ENCODE measurements at places on chromosomes 7 and 10. TPM values are rescaled to one million over a fixed set of nuclear protein-coding genes. Genes with fewer than 3 reads are reported as not detected.

The TSPAN33 gene
- total RNA-seq, result 35.8 TPM

The KRIT1 gene
- 25.0 TPM for total RNA-seq

The COL26A1 gene
- 104 TPM for total RNA-seq

The MSS51 gene
- 0.86 TPM for total RNA-seq

The ABCA13 gene
- under 0.01 TPM for total RNA-seq

The PPRC1 gene
- total RNA-seq, result 3.8 TPM

The LIPF gene
- total RNA-seq, result not detected

The GPNMB gene
- 14.3 TPM for total RNA-seq

The UTF1 gene
- total RNA-seq, result not detected

The EPHB6 gene
- total RNA-seq, result not detected

The LRRC18 gene
- not detected for total RNA-seq

The GRID2IP gene
- total RNA-seq, result not detected

The CFAP43 gene
- total RNA-seq, result 0.58 TPM

The CCZ1B gene
- 38.3 TPM for total RNA-seq

The PLAC9 gene
- not detected for total RNA-seq

The IGFBP3 gene
- total RNA-seq, result 21.6 TPM

GRCh38 chr10:104209575-104210198 lies 22.5 kb downstream of the CFAP43 start:
- peak; percentile 78 for DNase-seq

- DNase-seq, result peak; percentile 30
Observed at GRCh38 chr7:30911561-30911969, at the start of gene AQP1. Gene AQP1, plus strand, starts transcription at chr7:30911853. Its CDS starts 57 bp downstream, at chr7:30911910.

DNA sequence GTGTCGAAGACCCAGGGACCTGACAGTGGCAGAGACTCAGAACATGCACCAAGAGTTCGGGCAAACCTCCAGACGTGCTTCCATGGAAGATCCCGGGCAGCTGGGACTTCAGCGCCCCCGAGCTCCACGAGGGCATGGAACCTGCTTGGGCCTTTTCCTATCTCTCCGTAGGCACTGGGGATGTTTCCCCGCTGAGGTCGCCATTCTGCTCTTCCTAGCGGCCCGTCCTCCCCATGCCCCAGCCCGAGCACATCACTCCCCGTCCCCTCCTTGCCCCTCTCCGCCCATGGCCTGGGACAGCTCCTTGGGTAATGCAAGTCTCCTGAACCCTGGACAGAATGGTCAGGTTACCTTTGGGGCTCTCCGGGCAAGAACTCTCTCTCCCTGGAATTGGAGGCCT lies 32.3 kb upstream of the SHH start:
- no peak for DNase-seq

- DNase-seq, result peak; percentile 41
Observed at GRCh38 chr10:16519908-16520861, 1.5 kb downstream of the C1QL3 start.

GRCh38 chr10:94098896-94099295 lies 105.2 kb downstream of the PLCE1 start:
- DNase-seq, result no peak

GRCh38 chr10:90417029-90417428 lies 440.8 kb downstream of the HTR7 start:
- no peak for DNase-seq

GRCh38 chr7:28596245-28596935 lies 184.1 kb downstream of the CREB5 start:
- no peak for DNase-seq

DNA sequence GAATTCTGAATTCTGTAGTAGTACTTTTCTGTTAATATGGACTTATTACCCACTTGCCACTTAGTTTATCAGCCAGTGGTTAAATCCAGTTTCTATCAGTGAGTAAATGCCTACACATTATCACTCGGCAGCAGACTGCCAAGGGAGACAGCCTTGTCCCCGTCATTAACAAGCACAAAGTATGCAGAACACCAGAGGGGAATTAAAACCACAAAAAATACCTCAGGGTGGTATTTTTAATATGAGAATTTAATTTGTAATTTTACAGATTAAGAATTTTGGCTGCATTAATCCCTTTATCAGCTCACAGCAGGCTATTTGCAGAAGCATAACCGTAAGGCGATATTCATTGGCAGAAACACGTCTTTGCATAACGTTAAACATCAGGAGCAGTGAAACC lies 150.0 kb upstream of the FZD1 start:
- no peak for DNase-seq

DNA sequence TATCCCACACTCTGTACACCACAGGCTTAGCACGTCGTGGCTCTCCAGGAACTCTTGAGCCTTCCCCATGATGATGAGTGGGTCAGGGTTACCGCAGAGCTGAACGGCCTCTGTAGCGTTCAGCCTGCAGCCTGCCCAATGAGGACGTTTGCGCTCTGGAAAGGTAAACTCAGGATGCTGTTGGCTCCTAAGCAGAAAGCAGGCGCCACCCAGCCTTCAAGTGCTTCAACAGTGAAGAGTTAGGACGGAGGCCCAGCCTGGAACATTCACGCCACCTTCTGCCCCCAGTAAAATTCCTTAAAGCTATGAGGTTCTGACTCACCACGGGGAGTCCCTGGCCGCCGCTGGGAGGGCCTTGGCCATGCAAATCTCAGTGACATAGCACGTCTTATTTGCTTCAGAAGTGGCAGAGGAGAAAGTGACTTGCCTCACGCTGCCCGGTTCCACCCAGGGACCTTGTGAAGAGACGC lies 161.5 kb upstream of the SH2B2 start:
- DNase-seq, result peak; percentile 71

- DNase-seq, result no peak
Observed at GRCh38 chr7:41752615-41753014, 49.7 kb upstream of the INHBA start.

DNA sequence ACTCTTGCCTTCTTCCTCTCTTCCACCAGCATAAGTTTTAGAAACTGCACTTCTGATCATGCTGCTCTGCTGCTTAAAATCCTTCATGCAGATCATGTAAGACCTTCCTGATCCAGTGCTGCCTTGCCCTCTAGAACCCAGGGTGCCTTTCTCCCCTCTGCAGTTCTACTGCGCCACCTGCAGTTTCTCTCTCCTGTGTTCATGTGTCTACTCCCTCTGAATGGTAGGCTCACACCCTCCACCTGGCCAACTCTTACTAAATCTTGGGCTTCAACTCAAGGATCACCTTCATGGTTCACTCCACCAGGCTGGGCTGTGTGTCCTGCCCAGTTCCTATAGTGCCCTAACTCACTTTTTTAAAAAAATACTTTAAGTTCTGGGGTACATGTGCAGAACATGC lies 174.6 kb upstream of the ITGB1 start:
- DNase-seq, result no peak

- no peak for DNase-seq
Observed at GRCh38 chr7:38273286-38273995, at the start of gene TARP. Gene TARP, minus strand, starts transcription at chr7:38273636.

GRCh38 chr10:2964632-2965296 lies 102.6 kb upstream of the PFKP start:
- no peak for DNase-seq

DNA sequence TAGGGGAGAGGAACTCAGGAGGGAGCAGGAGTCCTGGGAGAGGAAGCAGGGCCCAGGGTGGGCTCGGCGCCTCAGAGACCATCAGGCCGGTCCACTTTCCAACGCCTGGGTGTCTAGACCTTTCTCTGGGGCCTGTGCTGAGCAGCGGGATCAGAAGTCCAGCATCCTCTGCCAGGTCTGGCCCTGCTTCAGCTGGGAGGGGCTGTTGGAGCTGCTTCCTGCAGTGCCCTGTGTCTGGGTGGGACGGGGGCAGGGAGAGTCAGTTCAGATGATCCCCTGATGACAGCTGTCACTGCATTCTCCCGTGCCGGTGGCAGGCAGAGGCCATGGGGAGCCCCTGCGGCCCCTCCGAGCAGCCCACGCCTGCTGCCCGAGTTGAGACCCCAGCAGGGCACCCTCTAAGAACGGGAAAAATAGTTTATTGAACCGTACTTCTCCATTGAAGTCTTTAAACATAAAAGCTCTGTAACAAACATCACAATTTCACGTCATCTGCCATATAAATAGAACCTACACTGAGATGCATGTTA lies 23.3 kb downstream of the AP5Z1 start:
- peak; percentile 51 for DNase-seq

DNA sequence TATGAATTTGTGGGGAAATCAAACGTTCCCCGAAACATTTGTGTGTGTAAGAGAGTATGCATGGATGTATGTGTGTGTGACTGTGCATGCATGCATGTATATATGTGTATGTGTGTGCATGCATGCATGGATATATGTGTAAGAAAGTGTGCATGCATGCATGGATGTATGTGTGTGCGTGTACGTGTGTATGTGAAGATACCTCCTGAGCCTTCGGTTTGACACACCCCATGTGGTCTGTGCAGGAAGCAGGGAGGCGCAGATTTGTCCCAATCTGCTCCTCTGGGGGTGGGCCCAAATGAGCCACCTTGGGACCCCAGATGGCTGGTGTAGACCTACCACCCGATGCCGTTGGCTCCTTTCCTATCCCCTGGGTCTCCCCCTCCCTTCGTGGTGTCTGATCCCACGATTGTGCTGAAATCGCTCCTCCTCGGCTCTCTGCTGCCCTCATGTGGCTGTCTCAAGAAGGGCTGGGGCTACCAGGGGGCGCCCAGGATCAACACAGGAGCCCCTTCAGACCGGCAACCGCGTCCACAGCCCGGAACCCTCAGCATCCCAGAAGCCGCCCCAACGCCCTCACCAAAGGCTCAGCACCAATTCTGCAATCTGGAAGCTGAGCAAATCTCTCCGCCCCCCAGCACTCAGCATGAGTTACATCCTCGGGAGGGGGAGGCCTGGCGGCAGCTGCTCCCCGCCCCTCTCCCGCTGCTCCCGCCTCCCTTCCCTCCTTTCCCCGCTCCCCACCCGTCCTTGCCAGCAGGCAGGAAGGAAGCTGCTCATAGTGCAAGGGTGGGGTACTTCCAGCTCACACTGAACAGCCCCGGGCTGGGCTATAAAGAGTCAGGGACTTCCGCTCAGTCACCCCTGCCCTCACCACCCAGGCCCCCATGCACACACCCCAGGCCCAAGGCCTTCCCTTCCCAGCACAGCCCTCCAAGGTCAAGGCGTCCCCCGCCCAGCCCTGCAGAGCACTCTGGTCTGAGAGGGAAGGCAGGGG lies 2.3 kb upstream of the NOS3 start:
- peak; percentile 85 for DNase-seq

GRCh38 chr10:4512671-4513240 lies 313.3 kb upstream of the AKR1E2 start:
- peak; percentile 14 for DNase-seq

- no peak for DNase-seq
Observed at GRCh38 chr7:115136796-115137443, 215.0 kb downstream of the MDFIC start.

- DNase-seq, result peak; percentile 88
Observed at GRCh38 chr10:68327889-68328786, 3.7 kb upstream of the HNRNPH3 start.

GRCh38 chr10:37860494-37861190 lies 3.2 kb upstream of the ZNF248 start:
- no peak for DNase-seq

GRCh38 chr7:28195910-28196620 lies 15.5 kb upstream of the JAZF1 start:
- DNase-seq, result no peak

GRCh38 chr10:75111907-75112679 lies 637 bp downstream of the SAMD8 start:
- peak; percentile 60 for DNase-seq

GRCh38 chr7:54419209-54419608 lies 123.0 kb upstream of the VSTM2A start:
- no peak for DNase-seq

DNA sequence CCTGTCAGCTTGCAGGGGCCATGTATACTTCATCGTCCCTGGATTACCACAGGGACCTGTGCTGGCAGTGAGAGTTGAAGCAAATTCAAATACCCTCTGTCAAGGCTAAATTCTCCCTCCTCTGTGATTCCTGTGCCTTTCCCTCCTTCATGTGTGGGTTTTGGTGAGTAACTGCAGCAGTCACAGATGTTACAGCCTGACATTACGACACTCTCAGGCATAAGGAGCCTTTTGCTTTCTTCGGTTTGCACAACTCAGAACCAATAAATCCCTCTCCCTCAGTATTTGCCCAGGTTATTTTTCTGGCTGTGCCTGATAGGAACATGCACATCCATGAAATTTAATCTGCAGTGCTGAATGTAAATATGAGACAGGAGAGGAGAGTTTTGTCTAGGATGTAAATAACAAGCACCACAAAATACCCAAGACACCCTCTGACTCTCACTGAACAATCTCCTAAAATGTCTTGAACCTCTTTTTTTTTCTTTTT lies 997.2 kb upstream of the GHITM start:
- no peak for DNase-seq

DNA sequence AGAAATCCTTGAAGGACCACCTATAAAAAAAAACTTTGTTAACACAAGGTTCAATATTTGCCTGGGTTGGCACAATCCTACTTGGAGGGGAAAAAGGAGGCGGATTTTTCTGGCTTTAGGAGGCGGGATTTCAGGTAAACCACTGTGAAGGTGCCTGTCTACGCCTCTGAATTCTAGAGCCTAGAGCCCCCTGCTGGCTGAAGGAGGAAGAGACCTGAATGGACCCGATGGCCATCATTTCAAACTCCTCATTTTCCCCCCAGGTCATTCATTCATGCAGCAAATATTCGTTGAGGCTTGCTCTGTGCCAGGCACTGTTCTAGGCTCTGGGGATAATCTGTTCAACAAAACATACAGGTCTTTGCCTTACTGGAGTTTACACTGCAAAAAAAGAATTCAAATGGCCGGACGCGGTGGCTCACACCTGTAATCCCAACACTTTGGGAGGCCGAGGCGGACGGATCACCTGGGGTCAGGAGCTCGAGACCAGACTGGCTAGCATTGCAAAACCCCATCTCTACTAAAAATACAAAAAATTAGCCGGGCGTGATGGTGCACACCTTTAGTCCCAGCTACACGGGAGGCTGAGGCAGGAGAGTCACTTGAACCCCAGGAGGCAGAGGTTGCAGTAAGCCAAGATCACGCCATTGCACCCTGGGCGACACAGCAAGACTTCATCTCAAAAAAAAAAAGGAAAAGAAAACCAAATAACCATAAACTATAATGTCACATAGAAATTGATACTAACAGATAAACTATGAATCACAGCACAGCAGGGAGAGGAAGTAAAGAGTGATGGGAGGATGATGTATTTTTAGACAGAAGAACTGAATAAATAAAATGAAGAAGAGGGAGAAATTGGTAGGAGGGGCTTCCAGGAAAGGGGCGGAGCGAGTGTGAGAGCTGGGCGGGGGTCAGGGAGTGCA lies 90.1 kb upstream of the NFE2L3 start:
- DNase-seq, result peak; percentile 40

- peak; percentile 54 for DNase-seq
Observed at GRCh38 chr7:44063894-44064651, 1.3 kb downstream of the PGAM2 start.

- DNase-seq, result peak; percentile 25
Observed at GRCh38 chr7:151552352-151553028, 32.8 kb upstream of the RHEB start.

DNA sequence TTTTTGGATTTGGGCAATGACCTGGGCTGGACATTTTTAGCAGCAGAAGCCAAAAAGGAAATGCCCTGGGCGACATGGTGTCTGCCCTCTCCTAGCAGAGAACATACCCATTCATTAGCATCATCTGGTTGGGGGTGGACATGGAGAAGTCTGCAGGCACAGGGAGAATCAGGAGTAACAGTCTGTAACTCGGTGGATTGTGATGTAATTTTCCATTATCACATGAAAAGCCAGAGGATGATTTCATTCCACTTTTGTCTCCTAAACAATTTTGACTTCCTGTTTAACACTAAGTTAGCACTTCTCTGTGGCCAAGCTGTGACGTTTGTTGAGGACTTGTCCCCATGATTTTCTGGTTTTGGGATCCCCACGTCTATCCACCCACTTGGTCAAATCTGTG lies 153.8 kb upstream of the HABP2 start:
- DNase-seq, result no peak

- DNase-seq, result no peak
Observed at GRCh38 chr7:134935701-134936100, 50.6 kb upstream of the AGBL3 start.

GRCh38 chr10:120174491-120174890 lies 282.0 kb downstream of the SEC23IP start:
- DNase-seq, result no peak

Measured in G401 (cell line).